ENCODE measurements at places on chromosomes 7 and 10.
A peak's percentile ranks its signal among the peaks of the same experiment; 100 is the strongest.

DNA sequence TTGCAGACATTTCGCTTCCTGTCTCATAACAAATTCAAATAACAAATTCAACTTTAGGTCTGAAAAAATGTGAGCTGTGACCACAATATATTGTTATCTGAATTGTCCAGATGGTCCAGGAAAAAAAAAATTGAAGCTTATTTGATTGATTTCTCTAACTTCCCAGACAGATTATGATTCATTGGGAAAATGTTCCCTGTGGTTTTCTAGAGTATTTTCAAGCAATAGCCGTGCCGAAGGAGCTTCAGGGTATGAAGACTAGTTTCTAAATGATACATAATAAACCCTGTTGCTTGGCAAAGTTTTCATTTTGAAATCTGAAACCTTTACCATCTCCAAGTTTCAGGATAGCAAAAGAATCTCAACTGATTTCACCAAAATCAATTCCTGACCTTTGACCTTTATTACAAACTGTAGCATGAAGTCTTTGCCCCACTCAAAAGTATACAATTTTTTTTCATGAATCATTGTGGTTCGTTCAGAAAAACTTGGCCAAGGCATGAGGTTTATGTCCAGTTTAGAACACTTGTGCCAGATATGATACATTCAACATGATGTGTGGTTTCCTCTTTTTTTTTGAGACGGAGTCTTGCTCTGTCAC is 109.9 kb downstream of the JCAD start:
- no peak for DNase-seq

GRCh38 chr7:43869867-43870240 is 537 bp upstream of the MRPS24 start:
- DNase-seq: no peak

- no peak for DNase-seq
Measured at GRCh38 chr7:51229620-51230323, 86.8 kb downstream of the COBL start.

- no peak for DNase-seq
Measured at GRCh38 chr10:24826009-24826408, 102.3 kb upstream of the ARHGAP21 start.

- DNase-seq: no peak
Measured at GRCh38 chr10:57017356-57018037, 656.4 kb upstream of the ZWINT start.

DNA sequence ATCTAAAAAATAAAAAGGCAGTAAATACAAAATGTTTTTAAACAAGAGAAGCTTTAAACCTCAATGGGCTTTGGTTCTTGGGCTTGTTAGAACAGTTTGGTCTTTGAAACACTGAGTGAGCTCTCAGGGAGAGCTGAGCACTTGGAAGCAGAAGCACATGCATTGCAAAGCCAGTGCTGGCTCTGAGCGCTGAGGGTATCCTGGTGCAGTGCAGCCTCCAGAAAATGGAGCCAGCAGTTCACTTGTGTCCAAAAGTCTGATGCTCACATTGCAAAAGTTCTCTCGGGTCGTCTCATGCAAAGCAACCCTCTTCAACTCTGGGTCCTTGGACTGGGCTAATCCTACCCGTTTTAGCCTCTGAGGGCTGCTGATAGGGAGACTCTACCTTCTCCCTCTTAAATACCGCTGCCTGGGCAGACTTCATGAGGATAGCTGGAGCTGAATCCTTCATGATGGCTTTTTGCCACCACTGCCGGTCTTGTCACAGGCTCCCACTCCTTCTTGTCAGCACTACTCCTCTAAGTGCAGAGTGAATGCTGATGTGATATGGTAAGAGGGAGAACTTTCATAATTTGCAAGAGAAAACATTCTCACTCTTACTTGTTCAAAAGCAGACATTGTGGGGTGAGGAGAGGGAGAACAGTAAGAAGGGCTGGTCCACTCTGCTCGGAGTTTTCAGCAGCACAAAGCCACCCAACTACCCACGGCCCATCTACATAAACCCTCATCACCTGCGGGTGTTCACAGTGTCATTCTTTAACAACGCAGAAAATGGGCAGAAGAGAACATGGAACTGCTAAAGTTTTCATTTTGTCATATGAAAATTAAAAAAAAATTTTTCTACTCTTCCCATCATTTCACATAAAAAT is 42.2 kb upstream of the BMPER start:
- no peak for DNase-seq

DNA sequence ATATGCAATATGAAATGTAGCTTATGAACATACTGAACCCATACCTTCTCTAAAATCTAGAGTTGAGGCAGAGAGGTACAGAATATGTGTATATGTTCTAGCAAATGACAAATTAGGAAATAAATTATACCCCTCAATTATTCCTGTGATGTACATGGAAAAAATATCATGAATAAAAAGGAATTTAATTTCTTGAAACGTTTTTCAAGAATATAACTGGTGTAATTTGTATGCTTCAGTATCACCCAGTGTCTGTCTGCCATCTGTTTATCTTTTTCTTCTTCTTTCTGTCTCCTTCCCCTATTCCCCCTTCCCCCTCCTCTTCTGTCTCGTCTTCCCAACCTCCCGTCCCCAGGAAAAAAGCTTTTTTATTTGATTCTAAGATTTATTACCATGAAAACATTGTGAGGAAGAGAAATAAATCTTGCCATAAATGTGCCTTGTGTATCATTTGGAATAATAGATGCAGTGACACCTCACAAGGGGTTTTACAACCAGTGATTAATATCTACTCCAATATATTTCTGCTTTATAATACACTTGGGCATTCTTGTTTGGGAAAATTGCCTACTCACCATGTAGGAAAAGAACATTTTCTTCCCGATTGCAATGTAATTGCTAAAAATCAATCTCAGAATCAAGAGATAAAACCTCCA is 12.2 kb downstream of the LANCL2 start:
- no peak for DNase-seq

- DNase-seq: no peak
Measured at GRCh38 chr7:126305671-126306070, 947.1 kb downstream of the GRM8 start.

DNA sequence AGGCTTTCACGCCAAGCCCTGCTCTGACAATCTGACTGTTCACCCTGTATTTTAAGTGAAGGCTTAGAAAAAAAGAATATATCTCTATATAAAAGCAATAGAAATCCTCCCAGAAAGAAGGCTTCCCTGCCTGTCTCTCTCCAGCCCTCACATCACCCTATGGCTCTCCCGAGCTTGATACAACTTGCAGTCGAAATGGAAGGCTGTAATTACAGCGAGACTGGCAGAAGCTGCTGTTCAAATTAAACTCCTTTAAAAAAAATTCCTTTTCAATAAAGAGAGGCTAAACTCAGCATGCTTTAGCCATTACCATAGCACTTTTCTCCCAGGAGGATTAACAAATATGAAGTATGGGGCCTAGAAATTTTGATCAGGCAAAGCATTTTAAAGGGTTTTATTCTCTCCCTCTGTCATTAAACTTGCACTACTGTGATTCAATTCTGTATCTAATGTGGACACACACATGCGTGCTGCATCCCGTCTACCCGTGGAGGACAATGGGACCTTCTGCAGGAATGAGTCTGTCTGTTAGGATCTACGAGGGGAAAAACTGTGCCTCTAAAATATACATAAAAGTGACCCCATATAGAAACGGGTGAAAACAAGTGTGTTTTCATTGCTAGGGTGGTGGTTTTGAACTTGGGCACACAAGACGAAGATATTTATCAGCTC is 223.8 kb downstream of the USP6NL start:
- DNase-seq: no peak

DNA sequence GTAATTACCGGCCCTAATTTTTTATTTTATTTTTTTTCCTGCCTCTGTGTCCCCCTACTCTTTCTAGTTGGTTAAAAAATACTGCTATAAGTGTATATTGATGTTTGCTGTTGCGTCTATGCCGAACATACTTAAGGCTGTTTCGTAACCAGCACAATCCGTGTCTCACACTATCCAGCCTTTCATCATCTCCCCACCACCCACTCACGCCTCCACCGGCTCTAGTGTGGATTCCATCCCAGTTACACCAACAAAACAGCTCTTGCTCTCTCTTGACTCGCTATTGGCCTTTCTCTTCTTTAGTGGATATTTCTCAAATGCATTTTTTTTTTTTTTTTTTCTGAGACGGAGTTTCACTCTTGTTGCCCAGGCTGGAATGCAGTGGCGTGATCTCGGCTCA is 70.1 kb upstream of the CAMK1D start:
- no peak for DNase-seq

DNA sequence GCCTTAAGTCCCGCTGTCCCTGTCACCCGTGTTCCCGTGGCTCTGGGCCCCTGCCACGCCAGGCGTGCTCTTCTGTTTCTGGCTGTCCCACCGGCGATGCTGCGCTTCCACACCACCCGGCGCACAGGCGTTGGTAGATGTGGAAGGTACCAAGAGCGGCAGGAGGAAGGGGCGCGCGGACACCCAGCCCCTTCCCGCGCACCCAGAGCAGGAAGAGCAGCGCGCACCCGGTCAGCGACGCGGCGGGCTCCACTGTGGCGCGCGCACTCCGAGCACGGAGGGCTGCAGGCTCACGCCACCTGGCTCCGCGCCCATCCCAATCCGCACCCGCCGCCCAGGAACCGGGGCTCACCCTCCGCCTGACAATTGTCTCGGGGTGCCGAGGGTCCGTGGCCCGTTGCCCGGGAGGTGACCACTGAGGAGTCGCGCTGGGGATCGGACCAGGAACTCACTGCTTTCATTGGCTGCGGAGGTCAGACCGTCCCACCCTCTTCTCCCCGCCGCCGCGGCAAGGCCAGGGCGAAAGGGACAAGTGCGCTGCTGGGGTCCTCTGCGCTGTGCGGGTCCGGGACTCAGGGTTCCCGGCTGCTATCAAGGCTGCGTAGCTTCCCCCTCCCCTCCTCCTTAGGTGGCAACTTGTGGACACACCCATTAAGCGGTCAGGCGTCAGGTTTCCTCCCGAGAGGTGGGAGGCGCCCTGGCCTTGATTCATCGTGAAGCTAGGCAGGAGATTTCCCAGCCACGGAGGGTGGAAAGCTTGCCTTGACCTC is 121.6 kb upstream of the ZNF92 start:
- DNase-seq: peak; percentile 24

GRCh38 chr10:14360515-14360914 is 29.8 kb upstream of the FRMD4A start:
- no peak for DNase-seq

GRCh38 chr10:970311-971149 is 17.7 kb upstream of the GTPBP4 start:
- no peak for DNase-seq

GRCh38 chr7:134290286-134290685 is 26.4 kb downstream of the SLC35B4 start:
- no peak for DNase-seq

GRCh38 chr10:79042639-79043411 is 25.9 kb upstream of the ZMIZ1 start:
- no peak for DNase-seq

- DNase-seq: no peak
Measured at GRCh38 chr10:93541402-93542357, 24.8 kb upstream of the FFAR4 start.

DNA sequence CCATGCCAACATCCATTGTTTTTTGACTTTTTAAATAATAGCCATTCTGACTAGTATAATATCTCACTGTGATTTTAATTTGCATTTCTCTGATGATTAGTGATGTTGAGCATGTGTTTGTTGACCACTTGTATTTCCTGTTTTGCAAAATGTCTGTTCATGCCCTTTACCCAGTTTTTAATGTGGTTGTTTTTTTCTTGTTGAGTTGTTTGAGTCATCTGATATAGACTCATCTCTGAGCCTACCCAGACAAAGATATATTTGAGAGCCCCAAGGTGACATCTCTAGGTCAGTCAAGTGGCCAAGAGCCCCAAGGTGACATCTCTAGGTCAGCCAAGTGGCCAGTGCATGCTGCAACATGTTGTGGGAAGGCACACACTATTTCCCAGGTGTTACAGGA is 224.7 kb downstream of the HECW1 start:
- no peak for DNase-seq

GRCh38 chr7:49479936-49480544 is 293.4 kb upstream of the VWC2 start:
- no peak for DNase-seq

- DNase-seq: no peak
Measured at GRCh38 chr7:111459757-111460280, 102.5 kb downstream of the IMMP2L start.

- no peak for DNase-seq
Measured at GRCh38 chr7:90384433-90384832, 18.8 kb upstream of the CLDN12 start.

GRCh38 chr7:96200740-96201139 is 121.2 kb downstream of the SLC25A13 start:
- no peak for DNase-seq

DNA sequence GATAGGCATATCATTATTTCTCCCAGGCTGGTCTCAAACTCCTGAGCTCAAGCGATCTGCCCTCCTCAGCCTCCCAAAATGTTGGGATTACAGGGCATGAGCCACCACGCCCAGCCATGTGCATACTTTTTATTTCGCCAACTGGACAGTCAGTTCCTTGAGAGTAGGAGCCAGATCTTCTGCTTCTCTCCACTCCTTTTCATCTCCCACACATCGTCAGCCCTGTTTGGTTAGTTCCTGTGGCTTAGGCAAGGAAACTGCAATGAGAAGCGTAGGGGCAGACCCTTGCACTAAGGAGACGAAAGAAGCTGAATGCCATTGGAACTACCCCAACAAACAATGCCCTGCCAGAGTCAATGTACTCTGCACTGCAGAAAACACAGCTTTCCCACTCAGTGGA is 178.2 kb downstream of the TRIL start:
- no peak for DNase-seq

- no peak for DNase-seq
Measured at GRCh38 chr10:71244431-71245419, 32.4 kb downstream of the UNC5B start.

GRCh38 chr10:79180414-79181221 is 111.9 kb downstream of the ZMIZ1 start:
- DNase-seq: no peak

GRCh38 chr10:15990535-15991129 is 130.3 kb upstream of the MINDY3 start:
- no peak for DNase-seq

- DNase-seq: no peak
Measured at GRCh38 chr7:101099969-101100781, 14.9 kb downstream of the TRIM56 start.

DNA sequence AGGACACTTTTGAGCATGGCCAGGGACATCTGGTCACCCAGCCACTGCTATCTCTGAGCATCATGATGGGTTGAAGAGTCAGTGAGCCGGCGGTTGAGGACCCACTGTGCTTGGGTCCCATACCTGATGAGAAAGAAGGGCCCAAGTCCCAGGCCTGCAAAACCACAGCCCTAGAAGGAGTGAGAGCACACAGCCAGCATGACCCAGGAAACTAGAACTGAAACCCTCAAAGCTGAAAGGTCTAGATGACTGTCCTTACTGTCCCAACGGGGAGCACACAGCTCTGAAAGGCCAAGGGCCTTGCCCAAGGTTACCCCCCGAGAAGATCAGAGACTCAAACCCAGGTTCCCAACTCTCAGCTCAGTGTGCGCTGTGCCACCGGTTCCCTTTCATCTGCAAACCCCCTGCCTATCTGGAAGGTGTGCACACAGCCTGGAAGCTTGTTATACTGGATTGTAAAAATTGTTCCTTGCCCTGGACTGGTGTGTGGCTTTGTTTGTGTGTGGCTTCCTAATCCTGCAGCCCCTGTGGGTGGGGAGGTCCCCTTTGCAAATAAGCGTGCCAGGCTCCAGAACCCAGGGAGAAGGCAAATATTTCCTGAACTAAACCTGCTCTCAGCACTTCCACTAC is 22.6 kb upstream of the PSAP start:
- no peak for DNase-seq

GRCh38 chr10:60009710-60010383 is 103.5 kb upstream of the CCDC6 start:
- DNase-seq: no peak

GRCh38 chr10:126302826-126303665 is 85.2 kb downstream of the ADAM12 start:
- DNase-seq: no peak

- no peak for DNase-seq
Measured at GRCh38 chr7:44636041-44636584, 29.7 kb downstream of the OGDH start.

All from CD4-positive, alpha-beta T cell treated with Interleukin-4 for 1 hour (primary cell).